ENCODE measurements at places on chromosomes 2 and 18.
A peak's percentile ranks its signal among the peaks of the same experiment; 100 is the strongest.

- DNase-seq = no peak
These were observed 347.2 kb upstream of the TNP1 start for GRCh38 chr2:217206907-217207698.

DNA sequence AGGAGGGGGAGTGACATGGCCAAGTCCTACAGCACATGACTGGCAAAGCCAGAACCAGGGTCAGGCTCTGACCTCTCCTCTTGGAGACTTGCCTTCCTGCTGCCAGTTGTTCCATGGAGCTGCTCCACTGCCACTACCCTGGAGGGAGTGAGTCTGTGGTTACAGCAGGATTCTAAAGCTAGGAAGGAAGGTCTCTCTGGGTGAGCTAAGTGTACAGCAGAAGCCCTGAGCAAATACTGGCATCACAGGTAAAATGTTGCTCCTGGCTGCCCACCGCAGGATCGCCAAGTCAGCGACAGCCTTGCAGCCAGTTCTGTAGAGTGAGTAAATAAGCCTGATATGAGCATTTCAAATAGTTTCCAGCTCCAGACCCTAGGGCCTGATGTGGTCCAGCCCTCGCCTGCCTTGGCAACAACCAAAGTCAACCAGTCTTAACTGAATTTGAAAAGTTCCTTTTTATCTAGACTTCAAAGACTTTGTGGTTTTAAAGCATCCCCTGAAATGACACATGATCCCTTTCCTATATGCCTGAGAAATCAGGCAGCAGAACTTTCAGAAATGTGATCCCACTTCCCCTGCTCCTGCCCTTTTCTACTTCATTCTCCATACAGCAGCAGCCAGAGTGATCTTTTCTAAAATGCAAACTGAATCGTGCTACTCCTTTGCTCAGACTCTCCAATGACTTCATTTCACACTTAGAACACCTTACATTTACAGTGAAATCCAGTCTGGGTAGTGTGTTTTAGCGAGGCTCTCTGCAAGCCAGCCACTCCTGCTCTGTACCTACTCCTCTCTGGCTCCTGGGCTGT is 114.3 kb downstream of the MGAT5 start:
- no peak for DNase-seq

DNA sequence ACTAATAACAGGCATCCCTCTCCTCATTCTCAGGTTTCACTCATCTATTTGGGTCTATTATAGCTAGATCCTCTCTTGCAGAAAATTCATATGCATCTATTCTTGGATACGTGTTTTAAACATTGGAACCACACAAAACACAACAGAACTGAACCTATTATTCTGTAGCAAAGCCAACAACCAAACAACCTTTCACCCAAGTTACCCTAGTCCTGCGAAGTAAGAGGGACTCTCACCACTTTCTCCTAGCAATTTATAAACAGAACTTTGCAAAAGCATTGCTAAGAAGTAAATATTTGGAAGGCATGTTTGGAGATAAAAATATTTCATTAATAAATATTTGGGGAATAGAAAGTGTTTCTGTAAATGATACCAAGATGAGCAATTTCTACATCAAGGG is 20.4 kb upstream of the SH3BP4 start:
- no peak for DNase-seq

DNA sequence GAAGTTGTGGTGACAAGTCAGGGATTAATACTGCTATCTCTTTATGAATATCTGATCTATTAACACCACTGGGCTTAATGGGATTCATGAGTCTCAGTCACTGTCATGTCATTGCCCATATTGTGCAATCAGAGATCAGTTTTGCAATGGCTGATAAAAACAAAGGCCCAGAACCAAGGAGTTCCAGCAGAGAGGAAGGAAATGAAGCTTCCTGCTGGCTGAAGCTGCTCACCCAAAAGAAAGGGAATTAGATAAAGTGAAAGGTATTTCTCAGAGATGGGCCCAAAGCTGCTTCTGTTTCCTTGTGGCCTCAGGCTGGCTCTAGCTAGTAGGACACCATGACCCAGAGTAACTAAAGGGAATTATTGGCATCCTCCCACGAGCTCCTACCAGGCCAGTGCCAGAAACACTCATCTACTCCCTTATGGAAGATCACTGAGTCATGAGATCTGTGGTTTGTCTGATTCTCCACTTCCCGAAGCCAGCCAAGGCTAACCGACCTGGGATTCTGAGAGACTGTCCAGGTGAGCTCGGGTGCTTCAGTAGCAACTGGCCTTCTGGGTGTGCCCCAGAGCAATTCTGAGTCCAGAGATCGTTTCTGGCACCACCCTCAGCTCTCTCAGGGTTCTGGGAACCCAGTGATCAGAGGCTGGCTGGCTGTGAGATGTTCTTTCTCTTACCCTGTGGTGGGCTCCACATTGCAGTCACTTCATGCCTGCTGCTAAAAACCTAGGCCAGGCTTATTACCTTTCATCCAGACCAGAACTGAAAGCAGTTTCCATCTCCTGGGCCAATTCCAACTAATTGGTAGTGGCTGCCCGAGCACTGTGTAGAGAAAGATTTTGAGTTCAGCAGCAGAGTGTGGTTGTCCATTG is 129.5 kb upstream of the PELI1 start:
- DNase-seq = no peak

DNA sequence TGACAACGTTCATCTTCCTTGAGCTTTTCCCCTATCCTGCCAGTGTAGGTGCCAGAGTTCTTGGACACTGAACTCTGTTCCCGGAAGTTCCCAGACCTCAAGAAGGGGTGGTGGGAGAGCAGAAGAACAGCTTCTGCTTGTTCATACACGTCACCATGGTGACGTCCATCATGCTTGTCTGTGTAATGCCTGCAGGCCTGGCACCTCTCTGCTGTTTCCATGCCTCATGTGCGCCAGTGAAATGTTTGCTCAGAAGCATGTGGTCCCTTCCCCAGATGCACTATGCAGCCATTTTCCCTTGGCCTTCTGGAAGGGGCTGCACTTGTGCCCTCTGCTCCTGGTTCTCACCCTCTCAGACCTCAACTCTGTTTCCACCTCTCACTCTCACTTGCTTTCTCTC is 210.8 kb upstream of the NABP1 start:
- no peak for DNase-seq

DNA sequence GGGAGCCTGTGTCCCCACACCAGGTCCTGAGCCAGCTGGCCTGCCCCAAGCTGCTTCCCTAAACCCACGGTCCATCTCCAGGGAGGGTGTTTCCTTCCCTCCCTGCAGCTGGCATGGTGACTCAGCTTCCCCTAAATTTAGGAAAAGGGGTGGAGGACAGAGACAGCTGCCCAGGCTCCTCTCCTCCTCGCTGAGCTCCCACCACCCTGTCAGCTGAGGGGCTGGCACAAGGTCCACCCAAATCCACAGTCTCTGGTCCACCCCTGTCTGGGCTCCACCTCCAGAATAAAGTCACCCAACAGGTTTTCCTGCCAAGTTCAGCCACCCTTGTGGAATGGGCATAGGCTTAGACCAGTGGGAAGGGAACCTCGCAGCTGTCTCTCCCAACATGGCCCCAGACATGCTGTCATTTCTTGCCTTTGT is 156.5 kb downstream of the TNS1 start:
- no peak for DNase-seq

DNA sequence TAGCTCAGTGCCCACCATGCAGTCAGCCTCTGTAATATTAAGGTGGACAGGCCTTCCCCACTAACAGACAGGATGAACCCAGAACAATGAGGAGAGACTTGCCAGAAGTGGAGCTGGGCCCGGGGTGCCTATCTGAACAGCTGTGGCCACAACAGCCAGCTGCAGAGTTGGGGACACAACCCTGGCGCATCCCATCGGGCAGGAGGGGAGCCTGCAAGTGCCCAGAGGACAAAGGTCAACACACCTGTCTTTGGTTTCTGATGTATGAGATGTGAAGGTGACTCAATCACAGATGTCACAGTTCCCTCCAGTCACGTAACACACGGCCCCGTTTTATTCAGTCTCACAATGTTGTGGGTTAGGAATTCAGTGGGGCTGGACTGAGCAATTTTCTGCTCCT is 48.2 kb upstream of the TAF1B start:
- DNase-seq = no peak

GRCh38 chr2:106863387-106863786 is 22.6 kb downstream of the ST6GAL2 start:
- no peak for DNase-seq

DNA sequence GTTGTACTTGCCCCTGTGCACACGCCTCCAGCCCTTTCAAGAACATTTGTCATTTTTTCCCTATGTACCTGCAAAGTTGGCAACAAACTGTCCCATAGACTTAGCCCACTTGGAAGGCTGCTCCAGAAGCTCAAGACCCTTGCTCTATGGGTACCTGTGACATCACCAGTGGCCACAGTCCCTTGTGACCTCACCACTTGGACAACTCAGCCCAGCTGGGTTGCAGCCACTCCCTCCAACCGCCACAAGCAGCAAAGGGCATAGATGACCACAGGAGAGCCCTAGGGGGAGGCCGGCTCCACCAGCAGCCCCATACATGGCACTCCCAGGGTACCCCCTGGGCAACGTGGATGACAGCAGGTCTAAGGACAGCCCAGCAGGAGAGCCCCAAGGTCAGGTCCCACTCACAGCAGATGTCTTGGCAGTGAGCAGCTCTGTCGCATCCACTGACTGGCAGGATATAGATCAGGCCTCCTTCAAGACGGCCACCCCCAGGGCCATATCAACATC is at the start of gene TEX44:
Gene TEX44, plus strand, starts transcription at position 229 of the 510 bp plus-strand sequence. Its CDS starts 88 bp downstream, at position 317.
- no peak for DNase-seq

GRCh38 chr2:24434541-24434940 is 56.5 kb upstream of the NCOA1 start:
- no peak for DNase-seq

DNA sequence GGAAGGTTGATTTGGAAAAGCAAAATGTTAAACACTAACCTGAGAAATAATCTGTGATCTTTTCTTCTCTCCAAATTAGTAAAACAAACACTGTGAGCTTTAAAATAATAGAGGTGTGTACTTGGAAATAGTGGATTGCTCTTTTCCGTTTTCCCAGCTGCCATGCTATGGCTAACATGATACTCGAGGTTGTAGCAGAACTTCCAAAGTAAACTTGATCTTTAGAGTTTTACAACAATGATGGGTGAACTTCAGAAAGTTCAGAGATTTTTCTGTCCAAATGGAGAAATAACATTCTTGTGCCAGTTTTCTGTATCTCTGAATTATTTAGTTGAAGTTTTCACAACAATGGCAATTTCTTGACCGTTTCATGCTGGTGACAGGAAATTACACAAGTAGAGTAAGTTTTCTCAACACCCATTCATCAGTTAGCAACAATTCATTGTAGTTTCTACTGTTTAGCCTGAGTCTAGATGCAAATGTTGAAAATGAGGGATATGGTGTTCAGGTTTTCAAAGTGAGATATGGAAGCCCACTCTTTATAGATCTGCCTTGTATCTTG is 135.3 kb upstream of the CTAGE1 start:
- DNase-seq = no peak

DNA sequence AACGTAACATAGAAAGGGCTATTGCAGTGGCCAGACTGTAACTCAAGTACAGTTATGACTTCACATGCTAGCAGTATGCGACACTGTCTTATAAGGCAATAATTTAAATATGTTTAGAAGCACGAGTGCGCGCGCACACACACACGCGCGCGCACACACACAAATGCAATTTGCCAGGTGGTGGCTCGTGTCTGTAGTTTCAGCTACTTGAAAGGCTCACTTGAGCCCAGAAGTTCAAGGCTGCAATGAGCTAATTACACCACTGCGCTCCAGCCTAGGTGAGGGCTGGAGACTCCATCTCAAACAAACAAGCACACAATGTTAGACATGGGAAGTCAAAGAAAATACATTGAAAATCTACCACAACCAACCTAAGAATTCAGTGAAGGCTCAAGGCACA is 103.7 kb downstream of the USP34 start:
- DNase-seq = no peak

- DNase-seq = no peak
These were observed 99.1 kb downstream of the PRPF40A start for GRCh38 chr2:152618193-152618564.

DNA sequence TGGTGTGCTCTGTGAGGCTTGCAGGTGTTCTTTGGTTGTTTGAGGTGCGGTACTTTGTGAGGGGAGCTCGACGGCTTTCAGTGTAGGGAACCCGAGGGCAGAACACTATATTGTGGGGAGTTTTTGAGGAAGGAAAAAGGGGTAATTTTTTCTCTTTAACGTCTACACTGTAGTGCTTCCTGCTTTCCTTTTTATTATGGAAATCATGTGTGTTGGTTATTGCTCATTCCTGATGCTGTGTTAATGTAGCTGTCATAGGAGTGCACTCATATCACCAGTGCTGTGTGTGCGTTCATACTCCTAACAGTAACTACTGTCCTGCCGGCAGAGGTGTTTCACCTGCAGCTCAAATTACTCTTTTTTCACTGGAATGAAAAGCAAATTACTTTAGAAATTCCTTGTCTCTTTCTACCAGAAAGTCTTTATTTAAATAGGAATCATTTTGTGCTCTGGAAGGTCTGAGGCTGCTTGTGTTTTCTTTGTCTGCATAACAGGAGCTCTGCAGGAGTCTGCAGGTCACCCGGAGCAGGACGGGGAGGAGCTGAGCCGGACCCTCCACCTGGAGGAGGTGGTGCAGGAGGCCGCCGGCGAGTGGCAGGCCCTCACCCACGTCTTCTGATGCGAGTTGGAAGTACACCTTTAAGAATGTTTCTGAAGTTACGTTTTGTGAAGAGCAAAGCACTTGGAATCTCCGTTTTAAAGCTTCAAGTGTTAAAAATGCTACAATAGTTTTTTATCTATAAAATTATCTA is 145.5 kb downstream of the ZNF236 start:
- peak; percentile 78 for DNase-seq

DNA sequence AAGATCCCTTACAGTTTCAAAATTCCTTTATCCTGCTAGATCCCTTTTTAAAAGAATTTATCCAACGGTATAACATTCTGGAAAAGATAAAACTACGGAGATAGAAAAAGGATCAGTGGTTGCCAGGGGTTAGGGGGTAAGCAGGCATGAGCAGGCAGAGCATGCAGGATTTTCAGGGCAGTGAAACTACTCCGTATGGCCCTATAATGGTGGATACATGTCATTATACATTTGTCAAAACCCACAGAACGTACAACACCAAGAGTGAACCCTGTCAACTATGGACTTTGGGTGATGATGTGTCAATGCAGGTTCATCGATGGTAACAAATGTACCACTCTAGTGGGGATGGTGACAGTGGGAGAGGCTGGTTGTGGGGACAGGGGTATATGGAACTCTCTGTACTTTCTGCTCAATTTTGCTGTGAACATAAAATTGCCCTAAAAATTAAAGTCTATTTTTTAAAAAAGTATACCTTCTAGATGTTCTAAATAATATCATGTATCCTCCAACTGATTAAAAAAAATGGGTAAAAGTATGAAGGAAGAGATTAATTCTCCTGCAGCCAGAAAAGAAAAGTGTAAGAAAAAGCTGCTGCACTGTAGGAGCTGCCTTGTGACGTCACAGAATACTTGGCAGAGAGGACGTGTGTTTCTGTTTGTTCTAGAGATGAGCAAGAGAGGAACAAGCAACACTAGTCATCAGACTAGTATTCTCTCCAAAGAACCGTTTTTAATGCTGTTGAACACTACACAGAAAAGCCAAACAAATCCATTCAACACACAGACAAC is 23.6 kb downstream of the ANKRD44 start:
- no peak for DNase-seq

- DNase-seq = no peak
These were observed 632 bp upstream of the ACVR1 start for GRCh38 chr2:157876786-157877138.

Data from iPS DF 19.7 (cell line).